Hepatic stellate cell (primary cell): ENCODE measurements at places on chromosomes 7 and 10.

DNA sequence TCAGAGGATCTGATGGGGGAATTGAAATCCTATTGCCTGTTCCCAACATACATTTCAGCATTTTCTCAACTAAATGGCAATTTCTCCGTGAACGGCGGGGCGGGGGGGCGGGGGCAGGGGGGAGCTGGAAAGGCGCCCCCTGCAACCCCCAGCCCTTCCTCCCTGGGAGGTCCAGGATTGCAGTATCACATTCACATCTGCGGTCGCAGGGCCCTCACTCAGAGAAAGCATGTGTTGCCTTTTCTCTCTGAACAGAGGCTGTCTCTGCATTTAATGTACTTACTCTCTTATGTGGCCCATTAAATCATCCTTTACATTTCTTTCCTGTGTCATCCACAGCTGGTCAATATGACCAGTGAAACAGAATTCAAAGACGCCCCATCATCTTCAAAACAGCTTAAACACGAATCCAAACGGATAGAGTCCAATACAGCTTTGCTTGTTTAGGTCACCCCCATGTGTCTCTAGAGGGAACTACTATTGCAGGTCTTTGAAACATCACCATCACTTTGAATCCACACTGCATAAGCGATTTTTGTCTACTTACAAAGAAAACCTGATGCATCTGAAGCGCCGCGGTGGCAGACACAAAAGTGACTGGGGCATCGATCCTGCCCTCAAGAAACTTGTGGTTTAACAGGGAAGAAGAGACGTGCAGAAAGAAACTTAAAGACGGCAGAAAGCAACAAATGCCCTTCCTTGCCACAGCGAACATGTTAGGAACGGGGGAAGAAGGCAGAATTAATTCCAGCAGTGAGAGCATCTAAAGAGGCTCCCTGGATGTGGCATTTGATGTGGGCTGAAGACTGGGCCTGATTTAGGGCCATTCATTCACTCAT lies 17.0 kb upstream of the ECHDC3 start:
- DNase-seq = peak; percentile 75

GRCh38 chr7:124856299-124856888 lies 73.2 kb downstream of the POT1 start:
- DNase-seq = no peak

DNA sequence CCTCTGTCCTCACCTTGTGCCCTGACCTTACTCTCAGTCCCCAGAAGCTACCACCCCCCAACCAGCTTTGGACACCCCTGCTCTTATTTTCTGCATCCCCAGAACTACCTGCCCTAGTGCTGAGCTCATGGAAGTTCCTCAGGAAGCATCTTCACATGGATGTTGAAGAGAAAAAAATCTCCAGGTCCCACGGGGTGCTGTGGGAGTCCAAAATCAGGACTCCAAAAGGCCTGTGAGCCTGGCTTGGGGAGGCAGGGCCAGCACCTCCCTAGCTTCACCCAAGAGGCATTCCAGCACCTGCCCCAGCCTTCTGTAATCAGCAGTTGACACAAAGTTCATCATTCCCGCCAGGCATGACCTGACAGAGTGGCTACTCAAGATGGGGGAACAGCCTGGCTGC lies 20.7 kb upstream of the GDF10 start:
- no peak for DNase-seq

DNA sequence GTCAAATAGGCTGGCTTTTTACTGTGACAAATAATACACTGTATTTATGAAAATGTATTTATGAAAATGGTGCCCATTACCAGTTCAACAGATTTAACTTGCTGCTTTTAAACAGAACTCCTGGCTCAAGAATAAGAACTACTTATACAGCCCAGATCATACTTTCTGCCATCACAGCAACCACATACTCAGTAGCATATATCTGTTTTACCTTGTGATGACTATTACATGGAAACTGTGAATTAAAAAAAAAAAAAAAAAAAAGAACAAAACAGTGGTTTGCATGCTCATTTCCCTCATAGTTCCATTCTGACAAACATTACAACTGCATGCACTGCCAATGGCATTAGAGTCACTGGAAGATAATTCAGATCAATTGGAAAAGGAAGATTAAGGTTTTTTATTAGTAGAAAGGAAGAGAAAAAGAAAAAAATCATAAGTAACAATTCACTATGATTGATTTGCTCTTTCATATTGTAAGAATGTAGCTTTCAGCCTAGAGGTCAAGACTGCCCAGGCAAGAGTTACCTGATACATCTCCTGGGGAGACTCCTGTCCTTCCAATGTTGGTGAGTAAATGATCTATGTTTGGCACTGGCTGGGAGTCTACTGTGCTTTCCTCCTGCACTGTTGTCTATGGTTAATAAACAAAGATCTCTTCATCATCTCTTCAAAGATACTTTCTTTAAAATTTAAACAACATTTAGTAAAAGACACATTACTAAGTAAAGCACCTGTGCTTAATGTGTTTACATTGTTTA lies 132.8 kb downstream of the ARHGAP21 start:
- no peak for DNase-seq

DNA sequence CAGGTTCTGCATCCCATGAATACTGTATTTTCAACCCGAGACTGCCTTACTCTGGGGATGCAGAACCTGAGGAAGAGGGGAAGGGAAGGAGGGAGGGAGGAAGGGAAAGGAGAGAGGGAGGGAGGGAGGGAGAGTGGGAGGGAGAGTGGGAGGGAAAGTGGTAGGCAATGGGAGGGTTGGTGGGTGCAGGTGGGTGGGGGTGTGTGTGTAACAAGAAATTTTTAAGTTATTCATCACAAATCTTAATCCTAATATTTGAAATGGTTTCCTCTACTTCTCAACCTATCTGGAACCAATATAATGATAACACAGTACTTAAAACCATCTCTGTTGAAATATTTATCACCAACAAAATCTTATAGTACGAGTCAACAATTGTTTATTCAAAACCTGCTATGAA lies 68.0 kb downstream of the PDSS1 start:
- DNase-seq = no peak

GRCh38 chr7:132709971-132710567 lies 133.8 kb upstream of the PLXNA4 start:
- DNase-seq = peak; percentile 24

DNA sequence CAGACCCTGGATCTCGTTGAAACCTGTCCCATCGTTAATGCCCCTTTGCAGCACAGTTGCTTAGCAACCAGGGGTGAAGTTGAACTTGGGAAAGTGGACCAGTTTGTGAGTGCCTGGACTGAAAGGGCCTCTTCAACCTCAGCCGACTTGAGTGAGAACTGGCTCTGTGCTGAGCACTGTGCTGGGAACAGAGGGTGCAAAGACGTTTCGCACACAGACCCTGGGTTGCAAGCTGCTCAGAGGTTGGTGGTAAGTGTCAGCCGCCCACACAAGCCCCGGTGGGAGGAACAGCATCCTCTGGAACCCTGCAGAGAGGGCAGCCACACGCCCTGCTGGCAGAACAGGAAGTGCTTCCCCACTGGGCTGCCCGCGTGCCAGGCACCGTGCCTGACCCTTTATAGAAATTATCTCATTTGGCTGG lies 89.2 kb downstream of the CARD11 start:
- DNase-seq = no peak

GRCh38 chr10:93481637-93482144 lies 443 bp downstream of the MYOF start:
- DNase-seq = no peak

- no peak for DNase-seq
Observed at GRCh38 chr10:87721781-87722180, 62.1 kb downstream of the PAPSS2 start.

GRCh38 chr10:89391907-89392756 lies at the start of gene IFIT1:
TSS of gene IFIT1 (plus strand) at chr10:89392623. CDS start at chr10:89392713, 90 bp downstream.
- DNase-seq = peak; percentile 67

- DNase-seq = peak; percentile 55
Observed at GRCh38 chr7:158740013-158740656, 35.5 kb upstream of the NCAPG2 start.
